NCI-H460 (cell line): ENCODE measurements at places on chromosomes 11 and 22.

DNA sequence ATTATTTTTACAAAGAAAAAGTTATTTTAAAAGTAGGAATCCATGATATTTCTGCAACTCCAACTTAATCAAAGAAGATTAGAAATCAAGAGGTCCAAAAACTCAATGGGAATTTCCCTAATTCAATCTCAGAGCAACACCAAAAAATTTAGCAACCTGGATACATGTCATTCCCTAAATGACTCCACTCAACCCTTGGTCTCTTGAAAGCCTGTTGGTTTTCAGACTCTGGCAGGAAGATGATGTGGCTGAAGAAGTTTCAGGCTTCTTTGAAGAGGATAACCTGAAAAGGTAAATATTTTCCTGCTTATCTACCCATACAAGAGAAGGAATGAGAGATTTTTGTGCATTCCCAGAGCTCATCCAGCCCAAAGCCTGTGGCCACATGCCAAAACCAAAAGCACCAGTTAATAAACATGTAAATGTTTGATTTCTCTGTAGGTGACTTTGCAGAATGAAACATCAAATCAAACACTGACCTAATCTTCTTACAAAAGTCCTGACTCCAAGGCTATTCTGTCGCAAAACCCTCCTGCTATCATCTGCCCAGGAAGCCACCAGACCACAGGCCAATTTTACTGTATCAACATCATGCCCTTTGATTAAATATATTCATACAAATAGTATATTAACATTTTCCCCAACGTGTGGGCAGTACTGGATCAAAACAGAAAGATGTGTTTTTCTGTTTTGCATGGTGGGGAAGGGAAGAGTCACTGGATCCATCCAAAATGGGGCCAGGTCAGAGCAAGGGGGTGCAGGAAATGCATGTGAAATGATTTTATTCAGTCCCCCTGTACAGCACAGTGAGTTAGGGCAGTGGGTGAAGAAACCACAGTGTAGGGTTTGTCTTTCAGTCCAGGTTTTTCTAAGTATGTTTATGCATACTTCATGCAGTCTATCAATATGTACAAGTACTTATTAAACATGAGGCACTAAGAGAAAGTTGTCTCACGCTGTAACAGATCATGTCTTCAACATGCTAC is 38.8 kb downstream of the SMCO4 start:
- DNase-seq = no peak

DNA sequence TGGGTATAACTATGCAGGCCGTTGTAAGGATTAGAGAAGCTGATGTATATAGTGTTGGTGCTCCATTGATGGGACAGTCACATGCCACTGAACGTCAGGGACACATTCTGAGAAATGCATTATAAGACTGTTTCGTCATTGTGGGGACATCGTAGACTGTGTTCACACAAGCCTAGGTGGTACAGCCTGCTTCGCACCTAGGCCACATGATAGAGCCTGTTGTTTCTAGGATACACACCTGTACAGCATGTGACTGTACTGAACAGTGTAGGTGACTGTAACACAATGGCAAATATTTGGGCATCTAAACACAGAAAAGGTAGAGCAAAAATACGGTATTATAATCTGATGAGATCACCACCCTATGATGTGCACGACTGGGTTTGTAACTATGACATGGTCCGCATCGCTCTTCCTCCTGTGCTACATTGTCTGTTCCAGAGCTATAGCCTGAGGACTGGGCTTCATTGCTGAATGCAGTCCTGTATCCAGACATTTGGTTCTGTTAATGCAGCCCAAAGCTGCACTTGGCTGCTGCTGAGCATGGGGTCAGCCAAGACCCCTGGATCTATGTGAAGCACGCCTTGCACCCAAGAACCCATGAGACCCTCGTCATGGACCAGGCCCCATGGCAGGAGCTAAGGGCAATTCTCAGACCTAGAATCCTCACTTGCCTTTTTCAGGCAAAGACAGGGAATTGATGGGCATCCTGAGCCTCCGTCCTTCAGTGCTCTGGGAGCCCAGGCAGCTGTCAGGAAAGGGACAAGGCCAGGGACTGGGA is 51.1 kb upstream of the THY1 start:
- no peak for DNase-seq

DNA sequence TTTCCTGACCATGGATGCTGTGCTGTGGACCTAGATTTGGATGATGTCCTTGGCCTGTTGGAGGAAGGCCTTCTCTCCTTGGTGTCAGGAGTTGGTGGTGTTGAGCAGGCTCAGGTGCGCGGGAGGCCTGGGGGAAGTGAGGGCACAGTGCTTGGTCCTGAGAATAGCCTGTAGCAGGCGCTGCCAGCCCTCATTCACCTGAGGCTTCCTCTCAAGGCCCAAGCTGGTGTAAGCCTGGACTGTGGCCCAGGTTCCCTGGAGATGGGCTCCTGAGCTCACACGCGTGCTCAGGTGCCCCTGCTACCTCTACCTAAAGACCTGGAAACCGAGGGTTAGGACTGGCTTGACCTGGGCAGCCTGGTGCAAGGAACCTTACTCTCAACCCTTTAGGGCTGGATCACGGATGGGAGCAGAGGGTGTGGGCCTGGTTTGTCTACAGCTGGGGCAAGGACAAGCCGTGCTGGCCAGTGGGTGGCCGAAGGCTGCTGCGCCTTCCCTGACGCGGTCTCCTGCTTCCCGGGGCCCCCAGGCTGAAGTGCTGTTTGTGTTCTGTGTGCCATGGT is 7.8 kb upstream of the GRAMD4 start:
- DNase-seq = no peak

DNA sequence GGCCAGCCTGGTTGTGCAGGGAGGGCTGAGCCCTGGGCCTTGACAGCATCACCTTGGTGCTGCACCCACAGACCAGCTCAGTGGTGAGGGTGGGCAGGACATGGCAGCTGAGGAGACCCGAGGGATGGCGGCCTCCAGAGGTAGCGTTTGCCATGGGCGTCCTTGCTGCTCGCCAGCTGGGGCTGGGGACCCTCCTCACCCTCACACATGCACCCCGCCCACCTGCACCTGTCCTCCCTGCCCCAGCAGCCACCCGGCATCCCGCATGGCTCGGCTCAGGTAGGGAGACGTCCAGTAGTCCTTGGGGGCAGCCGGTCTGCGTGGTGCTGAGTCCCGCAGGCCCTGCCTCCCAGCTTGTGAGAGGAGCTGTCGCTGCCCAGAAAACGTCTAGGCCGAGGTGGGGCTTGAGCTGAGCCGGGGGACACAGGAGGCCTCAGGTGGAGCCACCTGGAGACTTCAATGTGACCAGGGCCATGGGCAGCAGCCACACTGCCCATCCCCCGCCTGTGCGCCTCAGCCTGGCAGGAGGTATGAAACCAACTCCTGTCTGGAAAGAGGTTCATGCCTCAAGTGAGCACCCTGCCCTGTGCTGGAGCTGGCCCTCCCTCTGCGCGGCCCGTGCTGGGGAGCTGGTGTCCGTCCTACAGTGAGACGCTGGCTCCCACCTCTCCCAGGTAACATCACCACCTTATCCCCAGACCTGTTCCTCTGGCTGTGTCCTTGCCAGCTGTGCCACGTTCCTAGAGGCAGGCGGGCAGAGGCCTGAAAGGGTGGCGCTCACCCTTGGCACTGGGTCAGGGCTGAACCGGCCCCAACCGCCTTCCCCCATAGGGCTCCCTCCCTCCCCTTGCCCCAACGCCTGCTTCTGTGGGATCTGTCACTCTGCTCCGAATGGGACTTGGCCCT is 3.3 kb upstream of the TRABD start:
- DNase-seq = no peak

- DNase-seq = no peak
Observed at GRCh38 chr22:17087498-17088131, 2.8 kb downstream of the IL17RA start.

DNA sequence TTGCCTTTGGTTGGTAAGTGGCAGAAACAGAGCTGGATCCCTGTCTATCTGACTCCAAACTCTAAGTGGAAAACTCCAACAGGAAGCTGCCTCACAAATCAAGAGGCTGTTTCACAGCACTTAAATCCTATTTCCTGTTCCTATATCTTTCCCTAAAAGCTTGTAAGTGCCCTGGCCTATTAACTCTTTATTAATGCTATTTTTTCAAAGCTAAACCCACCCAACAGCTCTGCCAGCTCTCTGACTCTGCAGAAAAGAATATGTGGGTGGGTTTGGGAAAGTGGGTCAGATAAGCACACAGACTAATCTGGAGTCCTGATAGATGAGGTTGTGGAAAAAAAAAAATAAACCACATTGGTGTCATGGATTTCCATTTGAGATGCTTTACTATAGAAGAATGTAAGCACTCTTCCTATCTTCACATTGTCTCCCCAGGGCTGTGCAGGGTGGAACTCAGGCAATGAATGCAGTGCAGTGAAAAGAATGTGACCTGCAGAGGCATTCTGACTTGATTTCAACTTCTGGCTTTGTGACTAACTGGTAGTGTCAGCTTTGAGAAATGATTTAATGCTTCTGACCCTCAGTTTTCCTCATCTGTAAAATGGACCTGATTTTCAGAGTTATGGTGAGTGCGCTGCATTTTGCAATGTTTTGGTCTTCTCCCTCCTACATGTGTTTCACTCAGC is 125.6 kb downstream of the AASDHPPT start:
- no peak for DNase-seq

DNA sequence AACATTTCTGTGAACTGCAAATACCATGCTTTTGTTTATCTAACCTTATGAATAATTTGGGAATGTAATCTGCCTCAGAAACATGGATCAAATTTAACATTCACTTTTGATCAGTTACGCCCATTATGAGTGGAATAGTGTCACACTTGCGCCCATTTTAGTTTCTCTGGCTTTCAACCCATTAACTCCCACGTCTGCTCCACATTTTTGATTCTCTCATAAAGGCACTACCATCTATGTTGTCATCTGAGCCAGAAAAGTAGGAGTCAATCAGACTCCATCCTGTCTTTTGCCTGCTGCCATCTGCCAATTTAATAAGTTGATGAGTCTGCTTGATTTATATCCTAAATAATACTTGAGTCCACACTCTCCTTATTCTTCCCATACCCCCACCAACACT is 1090.7 kb downstream of the DLG2 start:
- DNase-seq = no peak

- no peak for DNase-seq
Observed at GRCh38 chr11:79242616-79243015, 198.2 kb downstream of the TENM4 start.

DNA sequence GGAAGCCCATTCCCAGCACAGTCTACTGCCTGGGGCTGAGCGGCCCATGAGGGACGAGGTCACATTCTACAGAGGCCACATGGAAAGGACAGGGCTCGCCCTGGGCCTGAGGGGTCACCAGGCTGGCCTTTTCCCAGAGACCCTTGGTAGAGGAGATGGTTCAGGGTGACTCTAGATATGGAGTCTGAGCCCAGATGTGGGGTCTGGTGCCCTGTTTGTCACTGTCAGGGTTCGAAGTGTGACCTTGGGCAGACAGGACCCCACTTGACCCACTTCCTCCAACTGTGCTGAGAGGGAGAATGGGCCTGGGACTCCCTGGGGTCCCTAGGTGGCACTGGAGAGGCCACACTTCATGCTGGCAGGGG is 81.0 kb downstream of the MYEOV start:
- DNase-seq = no peak

GRCh38 chr22:21842946-21843345 is 24.5 kb downstream of the MAPK1 start:
- DNase-seq = no peak

DNA sequence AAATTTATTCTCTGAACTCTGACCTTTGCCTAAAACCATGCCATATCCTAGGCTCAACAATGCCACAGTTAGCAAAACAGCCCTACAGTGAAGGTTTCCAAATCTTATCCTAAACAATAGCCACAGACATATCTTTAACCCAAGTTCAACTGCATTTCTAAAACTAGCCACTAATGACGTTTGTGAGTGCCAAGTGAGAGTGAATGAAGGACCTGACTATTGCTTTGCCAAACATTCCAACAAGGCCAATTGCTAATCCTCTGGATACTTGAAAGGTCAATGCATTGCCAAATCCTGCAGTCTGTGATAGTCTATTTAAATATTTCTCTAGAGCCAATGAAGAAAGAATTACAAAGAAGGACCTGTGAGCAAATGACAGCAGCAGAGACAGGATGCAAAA is 2.5 kb upstream of the OR4C45 start:
- no peak for DNase-seq

DNA sequence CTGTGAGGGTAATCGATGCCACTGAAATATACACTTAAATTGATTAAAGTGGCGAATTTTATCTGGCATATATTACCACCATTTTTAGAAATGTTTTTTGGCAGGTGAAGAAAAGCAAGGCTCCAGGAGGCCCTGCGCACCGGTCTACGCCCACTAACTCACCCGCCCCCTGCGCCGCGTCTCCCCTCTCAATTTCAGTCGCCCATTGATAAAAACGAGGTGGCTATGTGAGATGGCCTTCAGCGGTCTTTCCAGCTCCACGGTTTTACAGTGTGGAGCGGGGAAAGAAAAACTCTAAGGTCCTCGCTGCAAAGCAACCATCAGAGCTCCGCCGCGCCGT is 602 bp upstream of the AQP11 start:
- DNase-seq = no peak

DNA sequence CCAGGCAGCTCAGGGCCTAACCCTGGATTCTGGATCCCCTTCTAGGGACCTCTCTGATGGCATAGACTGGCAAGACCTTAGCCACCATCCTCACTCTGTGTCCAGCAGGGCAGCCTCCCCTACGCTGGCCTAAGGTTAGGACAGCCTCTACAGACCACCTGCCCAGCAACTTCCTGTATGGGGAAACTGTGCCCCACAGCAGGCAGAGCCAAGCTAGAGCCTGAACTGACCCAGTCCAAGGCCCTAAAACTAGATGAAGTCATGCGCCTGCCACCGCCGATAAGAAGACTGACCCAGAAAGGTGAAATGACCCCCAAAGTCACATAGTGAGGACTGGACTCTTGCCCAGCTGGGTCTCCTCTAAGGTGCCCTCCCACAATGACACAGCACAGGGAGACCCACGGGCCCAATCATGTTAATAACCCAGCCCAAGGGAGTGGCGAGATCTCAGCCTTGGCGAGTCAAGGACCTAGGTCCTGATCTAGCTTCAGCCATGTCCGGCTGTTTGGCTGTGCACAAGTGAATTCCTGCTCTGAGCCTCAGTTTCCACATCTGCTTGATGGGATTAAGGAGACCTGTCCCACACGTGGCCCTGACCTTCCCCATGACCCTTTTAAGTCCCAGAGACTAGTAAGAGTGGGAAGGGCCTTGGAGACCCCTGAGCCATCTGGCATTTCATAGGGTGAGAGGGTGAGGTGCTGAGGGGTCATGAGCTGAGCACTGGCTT is 17.6 kb downstream of the STARD10 start:
- DNase-seq = no peak

- DNase-seq = no peak
Observed at GRCh38 chr11:7332962-7333361, 81.3 kb downstream of the SYT9 start.

- no peak for DNase-seq
Observed at GRCh38 chr22:35637254-35637653, 11.0 kb upstream of the APOL6 start.

GRCh38 chr11:64381350-64381749 is 22.4 kb downstream of the RPS6KA4 start:
- DNase-seq = no peak
